ENCODE measurements at places on chromosomes 2 and 18.

DNA sequence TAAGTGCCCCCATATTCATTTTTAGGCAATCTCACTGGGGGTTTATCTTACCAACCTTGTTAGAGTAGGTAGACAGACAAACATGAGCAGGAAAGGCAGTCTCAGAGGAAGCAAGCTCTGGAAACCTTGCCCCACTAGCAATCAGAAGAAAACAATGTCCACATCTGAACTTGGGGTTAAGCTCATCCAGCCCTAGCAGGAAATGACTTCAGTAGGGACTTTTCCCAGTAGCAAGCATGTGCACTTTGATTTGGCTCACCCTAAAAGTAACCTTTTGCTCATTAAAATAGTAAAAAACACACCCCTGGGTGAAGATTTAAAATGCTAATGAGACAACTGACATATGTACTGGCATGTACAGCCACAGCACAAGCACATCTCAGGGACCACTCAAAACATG lies 175.5 kb downstream of the AKAIN1 start:
- DNase-seq, result no peak

- DNase-seq, result no peak
Observed at GRCh38 chr2:12767541-12767940, 50.8 kb downstream of the TRIB2 start.

- DNase-seq, result no peak
Observed at GRCh38 chr2:40178971-40179370, 272.9 kb downstream of the SLC8A1 start.

DNA sequence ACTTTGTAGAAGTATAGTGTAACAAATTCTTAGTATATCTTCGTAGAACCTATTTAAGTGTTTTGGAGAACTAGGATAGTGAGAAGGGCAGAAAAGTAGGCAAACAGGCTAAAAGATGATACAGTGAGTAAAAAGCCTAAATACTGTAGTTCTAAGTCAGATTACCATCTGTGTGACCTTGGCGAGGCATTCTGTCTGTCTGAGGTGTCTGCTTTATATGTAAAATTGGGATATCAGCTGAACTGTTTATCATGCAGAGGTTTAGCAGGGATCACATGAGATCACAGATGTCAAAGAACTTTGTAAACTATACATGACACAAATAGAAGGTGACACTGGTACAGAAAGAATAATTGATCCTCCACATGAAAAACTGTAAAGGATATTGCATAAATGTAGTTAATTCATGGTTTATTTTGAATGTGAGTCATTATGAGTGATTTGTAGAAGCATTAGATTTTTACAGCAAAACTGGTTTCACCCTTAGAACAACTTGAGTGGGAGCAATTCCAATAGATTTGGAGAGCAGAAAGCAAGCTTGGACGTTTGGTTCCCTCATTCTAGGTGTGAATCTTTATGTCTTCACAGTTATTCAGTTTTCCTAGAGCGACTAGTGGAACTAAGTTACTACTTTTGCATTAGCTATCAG lies 41.9 kb downstream of the TAF1B start:
- no peak for DNase-seq

GRCh38 chr2:74522516-74522915 lies 3.5 kb downstream of the DQX1 start:
- DNase-seq, result no peak

GRCh38 chr18:23800902-23801301 lies 111.6 kb downstream of the LAMA3 start:
- DNase-seq, result no peak

GRCh38 chr2:16112251-16112971 lies 172.1 kb downstream of the MYCN start:
- DNase-seq, result no peak

DNA sequence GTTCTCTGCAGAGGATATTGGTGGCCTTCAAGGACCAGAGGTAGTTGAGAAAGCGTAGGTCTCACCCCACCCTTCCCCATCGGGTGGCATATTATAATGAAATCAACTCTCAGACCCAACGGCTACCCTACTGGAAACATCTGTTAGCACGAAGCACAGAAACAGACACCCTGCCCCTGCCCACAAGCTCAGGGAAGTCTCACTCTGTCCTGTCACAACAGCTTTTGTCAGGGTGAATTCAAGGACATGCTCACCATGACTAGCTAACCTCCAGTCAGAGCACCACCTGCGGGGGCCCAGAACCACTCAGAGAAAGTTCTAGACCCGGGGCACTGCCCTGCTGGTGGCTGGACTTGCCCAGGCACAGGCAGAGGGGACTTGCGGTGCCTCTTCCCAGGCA lies 3.5 kb upstream of the B3GNT7 start:
- peak; percentile 75 for DNase-seq

GRCh38 chr18:47953471-47953931 lies 23.0 kb upstream of the SMAD2 start:
- DNase-seq, result peak; percentile 86

Measured in hematopoietic multipotent progenitor cell treated with erythropoietin and hydrocortisone succinate and interleukin-3 and kit ligand, for 4 days (in vitro differentiated cells).